Fibroblast of the conjunctiva (primary cell): ENCODE measurements at places on chromosomes 1 and 21.

- DNase-seq: no peak
Observed at GRCh38 chr1:185249563-185249962, 67.5 kb downstream of the IVNS1ABP start.

GRCh38 chr1:39585933-39586332, 9.3 kb upstream of the PABPC4 start:
- no peak for DNase-seq

GRCh38 chr1:201561195-201561564, 22.3 kb downstream of the NAV1 start:
- DNase-seq: no peak

GRCh38 chr1:196355206-196355786, 252.9 kb downstream of the KCNT2 start:
- peak; percentile 3 for DNase-seq

DNA sequence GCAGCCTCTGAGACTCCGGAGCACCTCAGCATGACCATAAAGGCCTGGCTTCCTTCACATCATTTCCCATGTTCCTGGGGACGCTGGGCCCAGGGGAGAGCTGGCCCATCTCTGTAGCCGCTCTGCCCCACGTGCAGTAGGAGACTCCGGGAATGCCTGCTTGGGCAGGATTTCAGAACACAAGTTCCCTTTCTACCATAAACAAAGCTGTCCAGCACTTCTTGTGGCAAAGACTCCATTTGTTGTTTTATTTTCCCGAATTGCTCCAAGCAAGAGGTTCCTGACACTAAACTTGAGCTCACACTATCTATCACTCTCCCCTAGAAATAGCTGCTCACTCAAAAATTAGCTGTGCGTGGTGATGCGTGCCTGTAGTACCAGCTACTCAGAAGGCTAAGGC, 21.9 kb downstream of the CHD5 start:
- DNase-seq: no peak

GRCh38 chr1:224785040-224785328, 144.5 kb upstream of the DNAH14 start:
- no peak for DNase-seq

DNA sequence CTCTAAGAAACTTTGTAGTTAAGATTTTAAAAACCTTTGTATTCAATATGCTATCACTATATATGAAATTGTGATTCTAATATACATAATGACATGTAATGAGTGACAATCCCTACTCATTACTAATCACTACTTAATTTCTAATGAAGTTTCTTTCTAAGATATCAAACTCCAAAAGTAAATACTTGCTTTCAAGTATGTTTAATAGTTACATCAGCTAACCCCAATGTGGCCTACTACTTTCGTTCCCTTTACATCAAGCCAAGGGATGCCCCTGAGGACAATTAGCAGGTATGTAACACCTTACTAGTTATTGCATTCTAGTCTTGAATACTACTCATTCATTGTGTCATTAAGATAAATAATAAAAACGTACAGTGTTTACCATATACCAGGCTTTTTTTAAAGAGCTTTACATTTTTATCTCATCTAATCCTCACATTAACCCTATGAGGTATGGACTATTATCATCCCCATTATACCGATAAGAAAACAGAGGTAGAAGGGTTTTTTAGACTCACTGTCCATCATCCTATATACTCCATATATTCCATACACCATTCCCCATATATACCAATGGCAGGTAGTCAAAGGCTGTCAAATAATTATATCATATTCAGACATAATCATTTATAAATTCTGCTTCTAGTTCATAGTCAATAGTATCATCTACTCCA, 4.2 kb downstream of the PPP1R15B start:
- DNase-seq: no peak

- DNase-seq: no peak
Observed at GRCh38 chr1:90782046-90782445, 64.9 kb upstream of the BARHL2 start.

GRCh38 chr1:216749232-216749631, 26.0 kb upstream of the ESRRG start:
- DNase-seq: no peak

GRCh38 chr21:33136847-33137502, 67.0 kb downstream of the OLIG1 start:
- DNase-seq: no peak

GRCh38 chr1:11888206-11888876, 29.6 kb upstream of the NPPB start:
- no peak for DNase-seq

- no peak for DNase-seq
Observed at GRCh38 chr1:12591267-12591938, 26.6 kb downstream of the DHRS3 start.

GRCh38 chr1:53781654-53782053, 42.7 kb upstream of the GLIS1 start:
- peak; percentile 79 for DNase-seq

- peak; percentile 32 for DNase-seq
Observed at GRCh38 chr1:30707412-30708360, 15.7 kb downstream of the MATN1 start.

- DNase-seq: no peak
Observed at GRCh38 chr1:199956005-199956404, 71.5 kb upstream of the NR5A2 start.

DNA sequence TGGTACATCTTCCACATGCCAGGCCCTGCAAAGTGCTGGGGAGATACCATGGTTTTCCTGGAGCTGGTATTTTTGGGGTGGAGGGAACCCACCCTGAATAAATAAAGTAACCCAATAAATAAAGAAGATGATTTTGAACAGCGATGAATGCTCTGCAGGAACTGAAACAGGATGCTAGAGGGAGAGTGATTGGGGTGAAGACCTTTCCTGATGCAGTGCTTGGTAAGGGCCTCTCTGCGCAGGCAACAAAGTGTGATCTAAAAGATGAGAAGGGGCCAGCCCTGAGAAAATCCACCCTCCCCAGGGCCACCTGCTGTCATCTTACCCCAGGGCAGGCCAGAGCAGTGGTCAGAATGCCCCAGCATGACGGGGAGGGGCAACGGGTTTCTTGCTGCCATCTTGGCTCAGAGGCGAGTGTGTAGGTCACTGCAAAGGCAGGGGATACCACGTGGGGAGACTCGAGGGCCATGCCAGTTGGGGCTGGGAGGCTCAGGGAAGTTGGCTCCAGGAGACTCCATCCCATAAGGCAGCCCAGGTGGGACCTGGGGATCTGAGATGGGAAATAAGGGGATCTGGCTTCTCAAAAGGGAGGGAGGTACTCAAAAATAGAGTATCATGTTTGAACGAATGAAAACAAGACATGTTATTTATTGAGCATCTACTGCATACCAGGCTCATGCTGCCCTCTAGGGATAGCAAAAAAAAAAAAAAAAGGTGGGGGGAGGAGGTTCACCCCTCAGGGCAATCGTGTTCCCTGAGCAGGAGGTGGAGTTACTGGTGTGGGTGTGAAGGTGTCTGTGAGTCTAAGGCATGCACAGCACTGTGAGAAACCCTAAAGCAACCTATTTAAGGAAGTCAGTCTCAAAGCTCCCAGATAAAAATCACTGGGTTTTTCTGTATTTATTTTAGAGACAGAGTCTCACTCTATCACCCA, 2.8 kb downstream of the SRARP start:
- DNase-seq: no peak

GRCh38 chr1:223355699-223356098, 8.3 kb downstream of the SUSD4 start:
- DNase-seq: no peak

DNA sequence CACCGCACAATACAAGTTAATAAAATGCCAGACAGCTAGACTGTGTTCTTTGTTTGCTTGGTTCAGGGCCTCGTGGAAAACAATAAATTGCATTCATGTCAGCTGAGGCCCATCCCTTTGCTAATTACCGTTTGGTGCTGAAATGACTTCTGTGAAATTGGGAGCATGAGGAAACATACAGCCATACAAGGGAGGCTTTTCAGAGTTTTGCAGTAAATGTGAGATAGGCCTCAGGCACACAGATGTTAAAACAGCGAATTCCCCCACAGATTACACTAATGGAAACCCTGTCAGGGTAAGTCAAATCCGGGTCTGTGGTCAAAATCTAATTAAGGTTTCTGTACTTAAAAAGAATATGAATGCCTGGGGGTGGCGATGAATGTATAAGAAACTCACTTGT, 173.5 kb upstream of the LMO4 start:
- no peak for DNase-seq
